Stimulated activated CD8-positive, alpha-beta memory T cell treated with anti-CD3 and anti-CD28 coated beads, Interleukin-7, amount 100 ng/mL, for 1 hour (primary cell): ENCODE measurements at places on chromosomes 1 and 21.

- DNase-seq, result no peak
Observed at GRCh38 chr1:114310695-114311271, 157.1 kb upstream of the SYT6 start.

- no peak for DNase-seq
Observed at GRCh38 chr1:165174491-165174890, 182.0 kb downstream of the LMX1A start.

DNA sequence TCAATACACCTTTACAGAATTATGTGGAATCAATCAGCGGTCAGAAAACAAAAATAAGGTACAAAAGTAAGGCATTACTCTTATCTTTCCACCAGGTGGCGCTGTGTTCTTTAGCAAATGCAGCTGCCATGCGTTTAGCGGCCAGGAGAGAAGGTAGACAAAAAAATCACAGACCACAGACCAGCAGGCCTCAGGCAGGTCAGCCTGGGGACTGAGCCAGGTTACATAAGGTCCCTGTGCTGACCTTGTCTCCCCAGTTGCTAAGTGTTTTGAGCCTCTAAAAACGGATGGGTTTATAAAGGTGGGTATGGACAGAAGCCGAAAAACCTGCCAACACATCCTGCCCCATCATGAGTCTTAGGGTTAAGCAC lies 2.8 kb downstream of the RGS16 start:
- DNase-seq, result peak; percentile 21

- no peak for DNase-seq
Observed at GRCh38 chr1:1594602-1595260, 5.2 kb downstream of the FNDC10 start.

GRCh38 chr1:110163591-110163990 lies 13.3 kb downstream of the SLC6A17 start:
- no peak for DNase-seq

GRCh38 chr1:25815208-25816111 lies 4.3 kb upstream of the MTFR1L start:
- no peak for DNase-seq

DNA sequence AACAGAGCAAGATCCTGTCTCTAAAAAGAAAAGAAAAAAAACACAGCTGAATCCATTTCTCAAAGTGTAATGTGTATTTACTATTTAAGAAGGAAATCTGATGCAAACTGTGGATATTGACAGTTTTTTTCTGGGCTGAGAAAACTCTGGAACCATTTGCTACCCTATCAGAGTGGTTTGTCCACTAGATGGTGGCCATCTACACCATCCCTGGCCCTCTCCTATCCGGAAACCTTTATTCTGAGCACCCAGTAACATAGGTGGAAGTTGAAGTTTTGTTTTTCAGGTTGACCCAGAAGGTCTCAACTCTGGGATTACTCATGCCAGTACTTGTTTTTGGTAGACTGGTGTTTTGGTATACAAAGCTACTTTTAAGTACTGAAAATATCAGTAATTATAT lies 20.2 kb downstream of the ECHDC2 start:
- no peak for DNase-seq

GRCh38 chr1:115317101-115318012 lies 20.7 kb downstream of the NGF start:
- no peak for DNase-seq

- no peak for DNase-seq
Observed at GRCh38 chr1:39481289-39481688, 10.1 kb upstream of the BMP8A start.

DNA sequence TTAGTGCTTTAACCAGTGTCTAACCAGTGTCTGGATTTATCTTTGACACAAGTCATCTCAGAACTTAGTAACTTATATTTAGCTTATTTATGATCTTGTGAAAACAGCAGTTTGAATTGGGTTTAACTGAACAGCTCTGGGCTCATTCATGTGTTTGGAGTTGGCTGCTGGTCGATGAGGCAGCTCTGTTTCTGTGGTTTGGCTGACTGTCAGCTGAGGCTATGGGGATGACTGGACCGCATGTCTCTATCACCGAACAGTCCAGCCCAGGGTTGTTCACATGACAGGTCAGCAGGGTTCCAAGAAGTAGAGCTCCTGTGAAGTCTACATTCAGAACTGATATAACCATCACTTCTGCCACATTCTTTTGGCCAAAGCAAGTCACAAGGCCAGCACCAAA lies 29.1 kb upstream of the C21orf91 start:
- no peak for DNase-seq
